ENCODE measurements at places on chromosomes 5 and 9.

GRCh38 chr5:140025736-140026135 lies 17.4 kb downstream of the NRG2 start:
- no peak for DNase-seq

GRCh38 chr9:110179734-110180133 lies 28.2 kb downstream of the C9orf152 start:
- no peak for DNase-seq

DNA sequence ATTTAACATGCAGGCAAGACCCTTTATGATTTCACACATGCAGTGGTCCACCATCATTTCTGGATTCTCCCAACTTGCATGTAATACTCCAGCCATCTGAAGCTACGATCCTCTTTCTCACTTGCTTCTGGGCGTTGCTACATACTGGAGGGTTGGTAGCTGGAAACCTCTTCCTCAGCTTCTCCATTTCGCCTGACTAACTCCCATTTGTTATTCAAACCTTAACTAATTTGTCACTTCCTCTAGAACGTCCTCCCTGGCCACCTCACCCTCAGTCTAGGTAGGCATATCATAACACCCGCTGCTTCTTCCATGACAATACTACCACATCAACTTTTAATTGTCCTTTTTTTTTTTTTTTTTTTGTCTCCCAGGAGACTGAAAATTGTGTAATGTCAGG lies 72.6 kb upstream of the EQTN start:
- DNase-seq: no peak

- DNase-seq: no peak
Measured at GRCh38 chr5:78065663-78066062, 228.8 kb downstream of the AP3B1 start.

DNA sequence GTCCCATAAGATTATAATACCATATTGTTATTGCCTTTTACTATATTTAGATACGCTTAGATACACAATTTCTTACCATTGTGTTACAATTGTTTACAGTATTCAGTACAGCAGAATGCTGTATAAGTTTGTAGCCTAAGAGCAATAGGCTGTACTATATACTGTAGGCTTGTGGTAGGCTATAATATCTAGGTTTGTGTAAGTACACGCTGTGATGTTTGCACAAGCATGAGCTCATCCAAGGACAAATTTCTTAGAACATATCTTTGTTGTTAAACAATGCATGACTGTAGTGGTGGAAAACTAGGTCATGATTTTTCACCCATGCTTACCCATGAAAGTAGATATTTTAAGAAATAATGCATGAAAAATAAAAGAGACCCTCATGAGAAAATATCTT lies 509.4 kb upstream of the CDH18 start:
- DNase-seq: no peak

DNA sequence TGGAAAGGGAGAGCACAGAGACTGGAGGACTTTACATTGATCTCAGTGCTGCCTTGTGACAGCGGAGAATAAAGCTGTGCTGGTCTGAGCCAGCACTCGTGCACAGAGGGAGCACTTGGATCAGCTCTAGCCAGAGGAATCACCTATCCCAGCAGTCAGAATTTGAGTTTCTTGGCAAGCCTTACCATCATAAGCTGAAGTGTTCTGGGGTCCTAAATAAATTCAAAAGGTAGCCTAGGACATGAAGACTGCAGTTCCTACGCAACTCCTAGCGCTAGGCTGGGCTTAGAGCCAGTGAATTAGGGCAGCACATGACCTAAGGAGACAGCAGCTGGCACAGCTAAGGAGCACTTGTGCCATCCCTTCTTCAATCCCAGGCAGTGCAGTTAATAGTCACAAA lies 119.5 kb downstream of the HMHB1 start:
- DNase-seq: no peak

DNA sequence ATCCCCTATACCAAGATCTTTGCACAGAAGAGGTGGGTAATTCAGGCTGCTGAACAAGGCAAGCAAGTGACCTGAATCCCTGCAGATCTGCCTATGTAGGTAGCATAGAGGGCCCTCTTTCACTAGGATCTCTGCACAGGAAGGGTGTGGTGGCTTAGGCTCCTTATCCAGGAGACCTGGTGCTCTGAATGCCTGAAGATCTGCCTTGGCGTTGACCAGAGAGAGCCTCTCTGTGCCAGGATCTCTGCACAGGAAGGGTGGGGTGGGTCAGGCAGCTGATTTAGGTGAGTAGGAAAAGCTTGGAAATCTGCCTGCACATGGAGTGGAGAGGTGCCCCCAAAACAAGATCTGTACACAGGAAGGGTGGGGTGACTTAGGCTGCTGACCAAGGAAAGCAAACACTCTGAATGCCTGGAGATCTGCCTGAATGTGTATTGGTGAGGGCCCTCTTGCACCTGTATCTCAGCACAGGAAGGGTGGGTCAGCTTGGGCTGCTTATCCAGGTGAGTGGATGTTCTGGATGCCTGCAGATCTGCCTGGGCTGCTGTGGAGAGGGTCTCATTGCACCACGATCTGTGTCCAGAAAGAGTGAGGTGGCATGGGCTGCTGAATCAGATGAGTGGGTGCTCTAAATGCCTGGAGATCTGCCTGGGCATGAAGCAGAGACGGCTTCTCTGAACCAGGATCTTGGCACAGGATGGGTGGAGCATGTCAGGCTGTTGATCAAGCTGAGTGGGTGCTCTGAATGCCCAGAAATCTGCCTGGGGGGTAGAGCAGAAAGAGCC lies 365.9 kb downstream of the DMAC1 start:
- DNase-seq: no peak

GRCh38 chr5:39500551-39501175 lies 75.9 kb upstream of the DAB2 start:
- no peak for DNase-seq

- no peak for DNase-seq
Measured at GRCh38 chr9:2271426-2271825, 256.3 kb downstream of the SMARCA2 start.

- no peak for DNase-seq
Measured at GRCh38 chr9:7097040-7097715, 339.4 kb downstream of the KDM4C start.

GRCh38 chr5:176744584-176744965 lies 65.8 kb upstream of the UNC5A start:
- no peak for DNase-seq

DNA sequence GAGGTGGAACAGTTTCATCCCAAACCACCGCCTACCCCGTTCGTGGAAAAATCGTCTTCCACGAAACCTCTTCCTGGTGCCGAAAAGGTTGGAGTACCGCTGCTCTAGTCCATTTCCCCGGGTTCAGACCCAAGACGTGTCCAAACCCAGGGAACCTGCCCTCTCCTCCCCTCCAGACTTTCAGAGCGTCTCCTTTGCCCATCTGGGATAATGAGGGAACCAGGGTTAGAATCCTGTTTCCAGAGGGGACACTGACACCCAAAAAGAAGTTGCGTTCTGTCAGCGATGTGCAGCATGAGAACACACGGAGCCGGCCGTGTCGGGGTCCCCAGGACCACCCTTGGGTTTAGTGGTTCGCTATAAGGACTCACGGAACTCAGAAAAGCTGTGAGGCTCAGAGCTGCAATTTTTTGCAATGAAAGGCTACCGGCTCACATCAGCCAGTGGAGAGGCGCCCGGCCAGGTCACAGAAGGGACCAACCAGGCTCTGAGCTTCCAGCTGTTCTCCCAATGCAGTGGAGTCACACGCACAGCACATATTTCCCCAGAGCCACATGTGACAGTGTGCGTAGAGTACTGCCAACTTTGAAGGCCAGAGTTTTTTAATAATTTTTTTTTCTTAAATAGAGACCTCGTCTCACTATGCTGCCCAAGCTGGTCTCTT lies 19.4 kb downstream of the LAMC3 start:
- no peak for DNase-seq

DNA sequence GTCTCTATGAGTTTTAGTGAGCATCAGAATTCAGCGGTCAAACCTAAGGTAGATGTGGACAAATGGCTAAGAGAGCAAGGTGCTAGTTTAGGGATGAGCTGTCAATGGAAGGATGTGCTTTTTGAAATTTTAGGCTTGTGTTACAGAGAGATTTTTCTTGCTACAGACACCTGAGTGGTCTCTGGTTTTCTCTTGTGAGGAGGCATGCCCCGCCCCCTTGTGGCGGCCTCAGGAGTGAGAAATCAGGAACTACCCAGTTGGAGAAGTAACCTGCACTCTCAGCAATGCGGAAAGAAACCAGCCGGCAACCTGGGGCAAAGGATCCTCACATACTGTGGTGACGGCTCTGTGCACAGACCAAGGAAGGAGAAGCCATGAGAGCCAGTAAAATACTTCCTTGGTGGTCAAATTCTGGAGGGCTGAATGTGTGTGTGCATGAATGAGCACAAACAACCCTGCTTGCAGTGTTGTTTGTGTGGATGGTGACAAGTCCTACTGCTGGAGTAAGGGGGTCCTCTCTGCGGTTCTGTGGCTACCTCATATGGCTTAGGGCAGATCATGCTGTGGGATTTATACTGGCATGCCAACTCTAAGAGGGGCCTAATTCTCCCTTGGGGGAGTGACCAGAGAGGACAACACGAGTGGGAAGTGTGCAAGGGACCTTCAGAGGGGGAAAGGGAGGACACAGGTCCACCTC lies 16.7 kb upstream of the HSD17B4 start:
- no peak for DNase-seq

DNA sequence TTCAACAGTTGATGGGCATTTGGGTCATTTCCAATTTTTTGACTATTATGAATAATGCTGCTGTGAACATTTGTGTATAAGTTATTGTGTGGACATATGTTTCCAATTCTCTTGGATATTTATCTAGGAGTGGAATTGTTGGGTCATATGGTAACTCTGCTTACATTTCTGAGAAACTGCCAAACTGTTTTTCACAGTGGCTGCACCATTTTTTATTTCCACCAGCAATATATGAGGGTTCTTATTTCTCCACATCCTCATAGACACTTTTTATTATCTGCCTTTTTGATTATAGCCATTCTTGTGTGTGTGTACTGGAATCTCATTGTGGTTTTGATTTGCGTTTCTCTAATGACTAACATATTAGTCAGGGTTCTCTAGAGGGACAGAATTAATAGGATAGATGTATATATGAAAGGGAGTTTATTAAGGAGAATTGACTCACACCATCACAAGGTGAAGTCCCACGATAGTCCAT lies 14.7 kb upstream of the MED27 start:
- DNase-seq: no peak

DNA sequence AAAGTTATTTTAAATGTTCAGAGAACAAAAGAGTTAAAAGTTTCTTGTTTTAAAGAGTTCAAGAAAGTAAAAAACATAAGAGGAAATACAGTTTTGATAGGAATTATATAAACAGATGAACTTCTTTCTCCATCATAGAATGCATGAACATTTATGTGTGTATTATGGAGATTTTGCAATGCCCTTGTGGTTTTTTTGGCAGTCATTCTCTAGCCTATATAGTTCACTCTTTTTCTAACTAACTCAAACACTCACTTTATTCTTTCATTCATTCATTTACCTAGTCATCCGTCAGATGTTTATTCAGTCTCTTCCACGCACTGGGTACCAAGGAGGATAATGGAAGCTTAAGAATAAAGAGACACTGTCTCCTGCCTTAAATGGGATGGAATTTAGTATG lies 195.9 kb upstream of the VLDLR start:
- DNase-seq: no peak

DNA sequence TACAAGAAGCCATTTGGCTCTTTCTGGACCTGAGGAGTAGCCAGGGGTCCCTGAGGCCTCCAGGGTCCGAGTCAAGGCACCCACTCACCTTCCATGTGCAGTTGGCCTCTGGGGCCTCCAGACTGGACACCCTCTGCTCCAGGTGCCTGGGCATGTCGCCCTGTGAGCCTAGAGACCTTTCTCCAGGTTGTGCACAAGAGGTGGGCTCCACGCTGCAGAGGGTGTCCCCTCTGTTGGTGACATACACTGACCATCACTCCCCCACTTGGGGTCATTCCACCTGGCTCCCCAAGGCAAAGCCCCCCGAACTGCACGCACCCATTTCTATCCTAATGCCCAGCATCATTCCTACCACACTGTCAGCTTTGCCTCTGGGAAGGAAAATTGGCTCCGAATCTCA lies 48.8 kb downstream of the RASGEF1C start:
- DNase-seq: no peak

GRCh38 chr9:3027210-3027609 lies 183.3 kb upstream of the PUM3 start:
- no peak for DNase-seq

DNA sequence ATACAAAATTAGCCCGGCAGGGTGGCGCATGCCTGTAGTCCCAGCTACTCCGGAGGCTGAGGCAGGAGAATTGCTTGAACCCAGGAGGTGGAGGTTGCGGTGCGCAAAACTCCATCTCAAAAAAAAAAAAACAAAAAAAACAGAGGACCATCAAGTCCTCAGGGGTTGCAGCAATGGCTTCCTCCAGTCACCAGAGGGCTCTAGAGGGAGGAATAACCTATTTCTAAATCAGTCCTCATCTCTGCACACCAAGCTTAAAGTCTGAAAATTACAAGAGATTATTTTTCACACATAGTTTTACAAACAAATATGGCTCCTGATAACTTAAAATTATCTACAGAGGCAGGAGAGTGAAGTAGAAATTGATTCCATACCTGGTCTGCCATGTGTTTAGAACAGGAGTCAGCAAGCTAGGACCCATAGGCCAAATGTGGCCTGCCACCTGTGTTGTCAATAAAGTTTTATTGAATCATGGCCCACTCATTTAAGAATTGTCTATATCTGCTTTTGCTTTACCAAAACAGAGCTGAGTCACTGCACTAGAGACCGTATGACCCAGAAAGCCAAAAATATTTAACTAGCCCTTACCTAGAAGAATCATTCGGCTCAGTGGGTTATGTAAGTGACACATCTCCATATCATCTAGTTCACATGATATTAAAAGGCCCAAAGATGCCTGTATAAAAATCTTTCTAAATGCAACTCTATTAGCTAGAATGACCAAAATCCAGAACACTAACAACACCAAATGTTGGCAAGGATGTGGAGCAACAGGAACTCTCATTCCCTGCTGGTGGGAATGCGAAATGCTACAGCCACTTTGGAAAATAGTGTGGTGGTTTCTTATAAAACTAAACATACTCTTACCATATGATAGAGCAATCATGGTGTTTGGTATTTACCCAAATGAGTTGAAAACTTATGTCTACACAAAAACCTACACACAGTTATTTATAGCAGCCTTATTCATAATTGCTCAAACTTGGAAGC lies 207.7 kb downstream of the FRMD3 start:
- no peak for DNase-seq

DNA sequence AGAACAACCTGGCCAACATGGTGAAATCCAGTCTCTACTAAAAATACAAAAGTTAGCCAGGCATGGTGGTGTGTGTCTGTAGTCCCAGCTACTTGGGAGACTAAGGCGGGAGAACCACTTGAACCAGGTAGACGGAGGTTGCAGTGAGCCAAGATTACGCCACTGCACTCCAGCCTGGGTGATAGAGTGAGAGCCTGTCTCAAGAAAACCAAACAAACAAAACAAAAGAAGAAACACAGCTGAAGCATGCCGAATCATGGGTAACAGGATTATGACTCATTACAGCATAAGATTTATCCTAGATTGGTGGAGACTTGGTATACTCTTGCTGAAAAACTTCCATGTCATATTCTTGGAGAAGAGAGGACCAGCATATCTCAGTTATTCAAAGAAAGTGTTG lies 236.7 kb upstream of the CCNH start:
- no peak for DNase-seq

- DNase-seq: no peak
Measured at GRCh38 chr9:20561531-20561930, 60.8 kb downstream of the MLLT3 start.

Data from SIG-M5 (cell line).